ENCODE measurements at places on chromosomes 2 and 18.
A peak's percentile ranks its signal among the peaks of the same experiment; 100 is the strongest.

- no peak for DNase-seq
Observed at GRCh38 chr2:195479407-195479806, 177.6 kb upstream of the SLC39A10 start.

DNA sequence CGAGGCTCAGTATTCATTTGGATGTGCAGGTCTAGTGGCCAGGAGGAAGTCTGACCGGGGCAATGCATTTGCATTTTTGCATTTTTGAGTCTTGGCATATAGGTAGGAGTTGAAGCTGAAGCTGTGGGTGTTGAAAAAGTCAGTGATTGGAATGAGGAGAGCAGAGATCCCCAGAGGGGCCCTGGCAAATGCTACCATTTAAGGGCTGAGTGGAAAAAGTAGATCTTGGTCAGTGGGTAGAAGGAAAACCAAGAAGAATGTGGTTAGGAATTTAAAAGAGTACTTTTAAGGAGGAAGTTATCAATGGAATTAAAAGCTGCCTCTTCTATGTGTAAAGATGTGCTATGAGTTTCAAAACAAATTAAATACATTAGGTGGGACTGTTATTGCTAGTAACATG is 143.0 kb downstream of the ZEB2 start:
- no peak for DNase-seq

DNA sequence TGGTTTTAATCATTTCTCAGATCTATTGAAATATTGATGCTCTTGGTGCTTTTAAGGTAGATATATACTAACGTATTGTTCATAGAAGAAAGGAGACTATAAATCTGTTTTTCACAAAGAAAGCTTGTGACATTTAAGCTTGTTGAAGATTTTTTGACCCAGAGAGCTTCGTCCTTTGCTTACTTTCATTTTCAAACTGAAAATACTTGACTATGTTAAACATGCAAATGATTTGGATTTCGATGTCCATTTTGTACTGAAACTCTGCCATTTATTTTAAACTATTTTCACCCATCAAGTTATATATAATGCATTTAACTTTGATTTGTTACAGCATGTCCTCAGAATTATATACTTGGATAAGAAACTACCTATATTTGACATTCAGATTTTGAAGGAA is 85.2 kb downstream of the SLC4A10 start:
- DNase-seq: no peak

GRCh38 chr2:213015387-213016165 is 135.8 kb downstream of the IKZF2 start:
- DNase-seq: no peak

GRCh38 chr2:230410861-230411569 is 5.0 kb upstream of the SP100 start:
- DNase-seq: no peak

- DNase-seq: no peak
Observed at GRCh38 chr18:9612215-9612830, 2.0 kb downstream of the PPP4R1 start.

GRCh38 chr18:68455229-68455603 is 259.7 kb downstream of the TMX3 start:
- DNase-seq: no peak

DNA sequence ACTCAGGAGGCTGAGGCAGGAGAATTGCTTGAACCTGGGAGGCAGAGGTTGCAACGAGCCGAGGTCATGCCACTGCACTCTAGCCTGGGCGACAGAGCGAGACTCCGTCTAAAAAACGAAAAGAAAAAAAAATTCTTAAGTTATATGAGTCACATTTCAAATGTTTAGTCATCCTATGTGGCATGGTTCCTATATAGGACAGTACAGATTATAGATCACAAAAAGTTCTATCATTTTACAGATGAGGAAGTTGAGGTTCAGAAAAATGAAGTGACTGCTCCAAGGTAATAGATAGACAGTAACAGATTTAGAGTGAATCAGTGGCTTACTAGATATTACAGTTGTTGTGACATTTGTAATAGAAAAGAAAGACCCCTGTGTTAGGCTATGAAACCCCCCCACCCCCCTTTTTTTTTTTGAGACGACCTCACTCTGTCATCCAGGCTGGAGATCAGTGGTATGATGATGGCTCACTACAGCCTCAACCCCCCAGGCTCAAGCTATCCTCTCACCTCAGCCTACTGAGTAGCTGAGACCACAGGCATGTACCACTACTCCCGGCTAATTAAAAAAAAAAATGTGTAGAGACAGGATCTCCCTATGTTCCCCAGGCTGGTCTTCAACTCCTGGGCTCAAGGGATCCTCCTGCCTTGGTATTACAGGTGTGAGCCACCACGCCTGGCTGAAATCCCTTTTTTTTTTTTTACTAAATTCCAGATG is 22.7 kb downstream of the PTPN4 start:
- DNase-seq: no peak

DNA sequence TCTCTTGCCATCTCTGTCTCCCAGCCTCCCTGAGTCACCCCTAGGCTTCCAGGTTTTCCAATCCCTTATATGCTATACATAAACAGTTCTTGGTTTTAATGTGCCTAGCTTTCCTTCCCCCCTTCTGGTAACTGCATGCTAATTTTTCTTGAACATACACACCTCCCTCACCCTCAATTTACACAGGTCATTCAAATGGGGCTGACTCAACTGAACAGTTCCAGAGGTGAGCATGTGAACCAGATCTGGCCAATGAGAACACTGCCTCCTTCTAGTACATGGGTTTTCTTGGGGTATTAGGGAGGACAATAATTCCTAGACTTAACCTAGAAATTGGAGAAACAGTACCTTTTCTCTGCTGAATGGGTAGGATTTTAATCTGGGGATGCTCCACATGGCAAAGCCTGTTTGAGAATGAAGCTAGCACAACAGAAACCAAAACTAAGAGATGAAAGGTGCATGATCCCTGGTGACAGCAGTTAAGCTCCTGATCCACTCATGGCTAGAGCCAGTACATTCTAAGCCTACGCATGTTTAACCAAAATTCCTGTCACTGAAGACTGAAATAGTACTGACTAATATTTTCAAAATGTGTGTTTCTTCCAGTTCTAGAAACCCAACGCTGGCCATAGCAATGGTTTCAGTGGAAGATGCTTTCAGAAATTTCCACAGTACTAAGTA is 11.8 kb downstream of the SLC25A12 start:
- no peak for DNase-seq

GRCh38 chr2:79876430-79876829 is 363.6 kb downstream of the CTNNA2 start:
- DNase-seq: no peak

DNA sequence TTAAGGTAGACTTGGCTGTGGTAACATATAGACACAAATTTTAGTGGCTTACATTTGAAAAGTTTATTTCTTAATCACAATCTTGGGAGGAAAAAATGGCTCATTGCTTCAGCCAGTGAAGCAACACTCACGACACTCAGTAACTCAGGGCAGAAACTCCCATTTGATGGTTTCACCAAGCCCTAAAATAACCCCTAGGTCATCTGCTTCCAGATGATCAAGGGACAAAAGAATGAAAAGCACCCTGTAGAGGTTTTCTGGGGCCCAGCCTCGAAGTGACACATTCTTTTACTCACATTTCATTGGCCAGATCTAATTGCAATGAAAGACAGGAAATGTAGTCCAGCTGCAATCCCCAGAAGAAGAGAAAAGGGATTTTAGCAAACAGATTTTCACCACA is 275.9 kb downstream of the TMX3 start:
- no peak for DNase-seq

DNA sequence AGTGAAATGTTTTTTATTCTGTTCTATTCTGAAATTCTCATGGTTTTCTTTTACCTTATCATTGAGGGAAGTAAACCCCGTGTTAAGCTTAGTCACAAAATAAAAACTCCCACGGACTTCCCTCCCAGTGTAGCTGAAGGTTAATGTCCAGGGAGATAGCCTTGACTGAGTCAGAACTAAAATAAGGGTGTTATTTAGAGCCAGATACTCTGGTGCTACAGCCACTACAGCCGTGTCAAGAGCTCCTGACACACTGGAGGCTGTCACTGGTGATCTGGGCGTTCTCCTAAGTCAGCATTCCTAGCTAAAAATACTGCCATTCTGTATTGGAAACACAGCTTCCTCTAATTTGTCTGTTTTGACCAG is 82.0 kb upstream of the RANBP2 start:
- DNase-seq: no peak

- DNase-seq: no peak
Observed at GRCh38 chr2:23838581-23838980, 88.3 kb downstream of the ATAD2B start.

GRCh38 chr2:71936076-71937030 is 211.3 kb downstream of the CYP26B1 start:
- no peak for DNase-seq

DNA sequence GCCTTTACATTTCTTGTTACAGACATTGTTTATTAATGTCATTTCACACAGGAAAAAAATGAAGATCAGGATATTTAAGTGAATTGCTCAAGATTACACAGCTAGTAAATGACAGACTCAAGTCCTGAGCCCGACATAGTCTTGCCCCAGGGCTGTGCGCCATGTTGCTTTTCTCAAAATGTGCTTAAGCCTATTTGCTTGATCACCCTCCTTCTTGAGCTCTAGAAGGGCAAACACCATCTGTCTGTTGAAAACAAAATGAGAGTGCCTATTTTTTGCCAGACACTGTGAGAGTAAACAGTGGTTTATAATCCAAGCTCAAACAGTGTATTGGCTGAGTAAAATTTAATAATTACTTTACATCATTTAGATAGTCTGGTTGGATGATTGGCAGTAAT is 34.8 kb upstream of the HNMT start:
- no peak for DNase-seq

DNA sequence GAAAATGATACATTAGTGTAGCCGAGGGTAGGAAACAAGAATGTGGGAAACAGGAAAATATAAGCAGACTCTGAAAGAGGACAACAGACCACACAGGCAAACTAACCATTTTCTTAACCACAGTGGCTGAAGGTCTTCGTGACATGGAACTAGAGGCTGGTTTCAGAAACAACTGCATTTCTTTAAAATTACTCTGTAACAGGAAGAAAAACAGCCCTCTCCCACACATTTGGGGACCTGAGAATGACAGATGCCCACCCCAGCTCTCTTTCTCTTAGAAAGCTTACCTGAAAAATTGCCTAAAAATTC is 13.8 kb upstream of the SLC25A52 start:
- no peak for DNase-seq

DNA sequence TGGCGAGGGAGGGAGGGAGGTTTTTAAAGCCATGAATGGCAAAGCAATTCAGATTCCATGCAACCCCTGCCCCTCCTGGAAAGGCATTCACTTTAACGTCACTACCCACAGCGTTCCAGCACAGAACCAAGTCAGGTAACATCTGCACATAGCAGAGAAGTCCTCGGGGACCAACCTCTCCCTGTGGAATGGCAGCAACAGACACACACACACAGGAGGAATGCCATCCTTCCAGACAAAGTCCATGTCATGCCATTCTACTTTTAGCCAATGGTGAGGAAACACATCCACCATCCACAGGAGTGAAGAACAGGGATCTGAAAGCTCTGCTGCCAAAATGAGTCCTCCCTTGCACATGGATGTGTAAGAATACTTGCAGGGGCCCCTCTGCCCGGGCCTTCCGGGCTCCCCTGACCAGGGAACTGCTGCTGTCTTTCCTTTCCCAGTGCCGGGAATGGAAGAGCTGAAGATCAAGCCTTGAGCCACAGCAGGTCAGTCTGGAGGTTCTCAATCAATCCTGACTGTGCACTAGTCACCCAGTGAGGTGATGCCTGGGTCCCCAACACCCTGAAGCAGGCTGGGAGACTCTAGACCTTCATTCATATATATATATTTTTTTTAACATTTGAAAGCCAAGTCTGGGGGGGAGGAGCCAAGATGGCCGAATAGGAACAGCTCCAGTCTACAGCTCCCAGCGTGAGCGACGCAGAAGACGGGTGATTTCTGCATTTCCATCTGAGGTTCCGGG is 63.7 kb downstream of the UXS1 start:
- no peak for DNase-seq

DNA sequence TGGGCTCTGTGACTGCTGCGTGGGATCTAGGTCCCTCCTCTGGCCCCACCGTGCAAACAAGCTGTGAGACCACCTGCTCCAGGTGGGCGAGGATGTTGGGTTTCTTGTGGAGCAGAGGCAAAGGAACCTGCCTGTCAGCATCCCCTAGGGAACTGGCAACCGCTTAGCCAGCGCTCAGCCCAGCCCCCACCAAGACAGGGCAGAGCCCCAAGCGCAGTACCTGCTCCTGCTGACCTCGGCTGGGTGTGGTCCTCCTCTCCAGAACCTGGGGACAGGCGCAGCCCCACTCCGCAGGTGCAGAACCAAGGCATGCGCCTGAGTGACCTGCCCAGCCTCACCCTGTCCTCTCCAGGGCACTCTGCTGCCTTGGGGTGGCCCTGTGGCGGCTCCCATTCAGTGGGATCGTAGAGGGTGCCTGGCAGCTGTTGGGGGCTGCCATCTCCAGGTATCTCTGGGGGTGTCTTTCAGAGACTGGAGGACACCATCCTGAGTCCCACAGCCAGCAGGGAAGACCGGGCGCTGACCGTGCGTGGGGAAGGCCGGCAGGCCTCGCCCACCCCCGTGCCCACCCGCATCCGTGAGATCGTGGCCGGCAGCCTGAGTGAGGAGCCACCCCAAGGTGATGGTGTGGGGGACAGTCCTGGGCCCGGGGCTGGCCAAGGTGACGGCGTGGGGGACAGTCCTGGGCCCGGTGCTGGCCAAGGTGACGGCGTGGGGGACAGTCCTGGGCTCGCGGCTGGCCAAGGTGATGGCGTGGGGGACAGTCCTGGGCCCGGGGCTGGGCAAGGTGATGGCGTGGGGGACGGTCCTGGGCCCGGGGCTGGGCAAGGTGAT is 12.3 kb downstream of the CROCC2 start:
- DNase-seq: peak; percentile 32

GRCh38 chr2:152815634-152816257 is 97.3 kb downstream of the ARL6IP6 start:
- DNase-seq: no peak

GRCh38 chr2:118611691-118612090 is 235.8 kb downstream of the EN1 start:
- DNase-seq: no peak

DNA sequence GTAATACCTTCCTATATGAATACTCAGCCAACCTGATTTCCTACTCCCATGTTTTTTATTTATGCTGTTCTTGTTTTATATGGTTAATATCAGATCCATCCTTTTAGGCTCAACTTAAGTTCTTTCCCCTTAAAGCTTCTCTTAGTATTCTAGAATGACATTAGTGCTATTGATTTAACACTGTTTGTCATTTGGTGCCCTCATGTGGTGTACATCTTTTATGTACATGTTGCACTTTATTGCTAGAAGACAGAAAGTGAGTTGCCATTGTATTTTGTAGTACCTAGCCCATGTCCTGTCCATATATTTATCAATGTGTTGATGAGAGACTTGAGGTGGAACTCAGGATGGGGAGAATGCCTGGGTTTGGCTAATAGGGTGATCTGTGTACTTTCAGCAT is 2.5 kb downstream of the HTRA2 start:
- no peak for DNase-seq

- DNase-seq: no peak
Observed at GRCh38 chr2:177399376-177399775, 6.8 kb downstream of the AGPS start.

DNA sequence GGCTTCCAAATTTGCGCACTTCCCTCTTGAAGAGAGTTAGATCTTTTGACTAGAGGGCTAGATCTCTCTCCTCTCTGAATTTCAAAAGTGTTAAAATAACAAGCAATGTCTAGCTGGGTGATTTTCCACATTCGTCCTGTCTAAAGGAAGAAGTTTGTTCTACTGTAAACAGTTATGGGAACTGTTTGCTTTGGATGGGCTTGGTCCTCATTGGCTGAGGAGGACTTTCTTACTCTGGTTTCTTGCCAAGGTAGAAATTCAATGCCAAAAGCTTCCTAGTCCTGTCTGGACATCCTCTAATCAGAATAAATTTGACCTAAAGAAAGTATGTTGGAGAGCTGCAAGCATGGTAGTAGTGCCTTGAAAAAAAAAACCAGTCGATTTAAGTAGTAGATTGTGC is 47.4 kb upstream of the RAPH1 start:
- no peak for DNase-seq

Measured in right forelimb (tissue), 1 donor.